Stimulated activated naive CD4-positive, alpha-beta T cell treated with Interleukin-2 at 50 U/mL for 16 hours (primary cell): ENCODE measurements at places on chromosomes 3 and 15.

GRCh38 chr3:186280737-186281136 is 81.3 kb downstream of the DGKG start:
- no peak for DNase-seq

GRCh38 chr3:123202451-123202850 is 708 bp downstream of the SEC22A start:
- no peak for DNase-seq

DNA sequence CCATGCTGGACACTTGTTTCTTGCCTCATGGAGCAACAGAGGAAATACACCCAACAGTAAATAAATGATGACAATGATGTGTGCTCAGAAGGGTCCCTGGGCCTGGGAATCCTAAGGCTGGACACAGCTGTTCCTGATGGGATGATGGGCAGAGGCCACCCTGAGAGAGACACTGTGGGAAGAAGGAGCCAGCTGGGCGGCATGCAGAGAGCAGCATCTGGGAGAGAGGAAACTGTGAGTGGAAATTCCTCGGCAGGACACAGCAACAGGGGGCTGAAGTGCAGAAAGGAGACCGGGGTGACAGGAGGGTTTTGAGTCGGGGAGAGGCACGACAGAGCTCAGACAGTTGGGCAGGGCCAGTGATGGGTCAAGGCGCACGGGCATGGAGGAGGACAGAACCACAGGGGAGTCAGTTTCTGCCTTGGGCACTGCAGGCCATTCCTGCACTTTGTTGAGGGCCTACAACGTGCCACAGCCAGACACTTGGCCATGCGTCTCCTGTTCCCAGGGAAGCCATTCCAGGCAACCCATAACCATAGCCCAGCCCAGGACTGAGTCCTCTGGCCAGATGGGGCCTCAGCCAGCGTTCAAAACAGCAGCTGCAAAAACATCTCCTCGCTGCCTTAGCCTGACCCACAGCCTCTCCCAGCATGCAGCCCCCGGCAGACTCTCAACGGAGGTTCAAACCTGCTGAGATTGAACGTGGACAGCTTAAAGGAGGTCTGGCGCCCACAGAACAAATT is 36.7 kb upstream of the SLC6A1 start:
- DNase-seq = no peak

GRCh38 chr3:7638103-7638502 is 777.2 kb downstream of the GRM7 start:
- no peak for DNase-seq

DNA sequence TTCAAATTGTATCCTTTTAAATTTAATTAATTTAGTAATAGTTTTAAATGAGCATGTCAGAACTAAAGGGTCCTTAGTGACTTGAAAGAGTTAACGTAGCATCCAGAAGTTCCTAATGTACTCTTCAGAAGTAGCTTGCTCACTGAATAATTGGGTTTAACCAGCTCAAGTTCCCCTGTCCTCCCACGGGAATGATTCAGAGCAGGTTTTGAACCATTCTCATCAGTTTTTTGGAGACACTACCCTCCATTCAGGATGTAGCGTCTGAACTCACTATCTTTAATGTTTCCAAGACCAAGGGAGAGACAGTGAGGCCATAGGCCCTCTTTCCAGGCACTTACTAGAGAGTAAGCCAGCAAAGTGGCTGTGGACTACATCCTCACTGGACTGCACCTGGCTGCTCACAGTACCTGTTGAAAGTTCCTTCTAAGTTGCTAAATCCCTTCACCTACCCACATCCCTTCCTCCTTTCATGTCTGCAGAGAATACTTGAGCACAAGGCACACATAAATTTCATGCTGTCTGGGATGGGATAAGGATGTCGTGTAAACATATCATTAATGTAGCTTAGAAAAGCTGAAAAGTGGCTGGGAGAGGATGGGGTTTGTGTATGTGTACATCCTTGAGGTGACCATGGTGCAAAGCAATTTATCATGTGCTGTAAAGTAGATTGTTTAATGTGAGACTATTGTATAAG is 146.3 kb downstream of the PLCL2 start:
- DNase-seq = no peak

DNA sequence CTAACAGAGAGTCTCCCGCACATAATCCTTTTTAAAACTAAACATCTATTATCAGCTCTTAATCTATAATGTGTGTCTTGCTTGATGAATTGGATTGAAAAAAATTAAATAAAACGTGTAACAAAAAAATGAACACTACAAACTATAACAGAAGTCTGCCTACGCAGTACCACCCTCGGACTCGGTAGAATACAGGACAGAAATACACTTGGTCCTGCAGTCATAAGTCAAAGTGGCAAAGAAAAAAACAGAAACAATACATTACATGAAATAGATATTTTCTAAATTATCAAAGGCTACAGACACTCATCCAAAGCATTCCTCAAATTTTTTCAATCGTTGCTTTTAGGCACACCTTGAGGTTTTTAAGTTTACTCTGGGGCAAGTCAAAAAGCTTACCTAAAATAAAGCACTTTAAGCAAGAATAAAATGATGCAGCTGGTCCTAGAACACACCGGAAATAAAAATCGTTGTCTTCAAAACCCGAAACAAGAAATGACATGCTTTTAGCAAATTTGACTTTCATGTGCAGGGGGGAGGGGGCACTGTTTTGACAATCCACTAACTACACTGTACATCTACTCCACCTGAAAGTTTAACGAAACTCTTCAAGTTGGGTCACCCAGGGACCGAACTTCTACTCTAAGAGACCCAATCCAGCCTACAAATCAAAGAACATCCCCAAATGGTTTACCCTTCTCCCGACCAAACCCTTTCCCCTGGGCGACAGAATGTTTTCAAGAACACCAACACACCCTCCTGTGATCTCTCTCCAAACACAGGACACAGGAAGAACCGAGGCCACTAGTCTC is 1.3 kb downstream of the ADAM10 start:
- peak; percentile 33 for DNase-seq

- DNase-seq = no peak
These were observed 76.6 kb downstream of the RPL39L start for GRCh38 chr3:187062526-187063177.

DNA sequence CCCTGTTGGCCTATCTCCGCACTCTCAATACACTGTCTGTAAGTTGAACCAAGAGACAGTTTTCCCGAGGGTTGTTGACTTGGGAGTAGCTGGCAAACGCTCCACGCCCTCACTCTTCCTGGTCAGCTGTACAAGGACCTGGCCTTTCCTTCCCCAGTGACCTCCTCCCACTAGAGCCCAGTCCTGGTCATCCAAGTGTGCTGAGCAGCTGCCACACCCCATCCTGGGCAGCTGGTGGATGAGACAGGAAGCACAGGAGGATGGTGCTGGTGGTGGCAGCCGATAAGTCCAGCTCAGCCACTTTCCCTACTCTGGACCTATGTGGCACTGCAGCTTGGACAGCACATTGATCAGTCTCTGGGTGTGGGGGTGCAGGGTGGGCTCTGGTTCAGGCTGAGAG is 19.8 kb downstream of the PFKFB4 start:
- no peak for DNase-seq

- DNase-seq = no peak
These were observed 26.5 kb downstream of the WNT7A start for GRCh38 chr3:13853256-13853977.

DNA sequence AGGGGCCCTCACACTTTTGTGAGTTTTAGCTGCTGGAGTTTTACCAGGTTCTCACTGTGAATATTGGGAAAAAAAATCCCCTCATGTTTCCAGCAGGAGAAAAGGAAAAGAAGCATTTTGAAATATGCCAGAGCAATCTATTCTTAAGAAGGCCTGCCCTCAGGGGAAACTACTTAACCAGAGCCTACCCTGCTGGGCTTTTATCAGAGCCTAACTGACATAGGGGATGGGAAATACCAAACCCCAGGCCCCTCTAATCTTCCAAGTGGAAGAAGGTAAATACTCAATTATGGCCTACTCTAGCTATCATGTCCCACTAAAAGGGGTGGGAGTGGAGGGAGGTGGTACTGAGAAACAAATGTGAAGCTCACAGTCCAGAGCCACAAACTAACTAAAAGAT is 68.7 kb upstream of the NMNAT3 start:
- DNase-seq = no peak

DNA sequence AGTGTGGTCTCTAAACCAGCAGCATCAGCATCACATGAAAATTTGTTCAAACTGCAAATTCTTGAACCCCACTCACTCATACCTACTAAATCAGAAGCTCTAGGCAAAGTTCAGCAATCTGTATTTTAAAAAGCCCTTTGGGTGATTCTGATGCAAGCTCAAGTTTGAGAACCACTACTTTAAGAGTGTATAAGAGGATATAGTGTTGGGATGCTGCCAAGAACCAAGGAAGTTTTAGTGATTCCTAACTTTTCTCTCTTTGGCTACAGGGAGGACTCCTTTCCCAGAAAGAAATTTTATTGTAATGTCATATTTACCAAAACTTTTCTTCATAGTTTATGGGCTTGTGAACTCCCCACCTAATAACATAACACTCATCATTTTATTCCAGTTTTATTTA is 422.2 kb downstream of the TBC1D5 start:
- DNase-seq = no peak

DNA sequence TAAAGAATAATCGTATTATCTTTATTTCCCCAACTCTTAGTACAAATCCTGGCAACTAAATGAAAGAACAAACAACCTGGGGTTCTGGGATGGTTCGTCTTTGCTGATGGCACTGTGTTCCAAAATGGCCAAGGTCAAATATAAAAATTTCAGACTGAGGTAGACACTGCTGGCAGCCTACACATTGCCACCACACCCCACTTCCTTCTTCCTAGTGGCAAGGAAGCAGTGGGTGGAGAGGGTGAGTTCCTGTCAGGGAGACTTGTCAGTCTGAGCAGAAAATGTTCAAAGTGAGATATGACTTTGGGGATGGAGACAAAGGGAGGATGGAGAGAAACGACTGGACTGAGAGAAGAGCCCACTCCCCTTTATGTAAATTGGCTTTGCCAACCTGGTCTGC is 69.6 kb downstream of the LMCD1 start:
- DNase-seq = no peak

DNA sequence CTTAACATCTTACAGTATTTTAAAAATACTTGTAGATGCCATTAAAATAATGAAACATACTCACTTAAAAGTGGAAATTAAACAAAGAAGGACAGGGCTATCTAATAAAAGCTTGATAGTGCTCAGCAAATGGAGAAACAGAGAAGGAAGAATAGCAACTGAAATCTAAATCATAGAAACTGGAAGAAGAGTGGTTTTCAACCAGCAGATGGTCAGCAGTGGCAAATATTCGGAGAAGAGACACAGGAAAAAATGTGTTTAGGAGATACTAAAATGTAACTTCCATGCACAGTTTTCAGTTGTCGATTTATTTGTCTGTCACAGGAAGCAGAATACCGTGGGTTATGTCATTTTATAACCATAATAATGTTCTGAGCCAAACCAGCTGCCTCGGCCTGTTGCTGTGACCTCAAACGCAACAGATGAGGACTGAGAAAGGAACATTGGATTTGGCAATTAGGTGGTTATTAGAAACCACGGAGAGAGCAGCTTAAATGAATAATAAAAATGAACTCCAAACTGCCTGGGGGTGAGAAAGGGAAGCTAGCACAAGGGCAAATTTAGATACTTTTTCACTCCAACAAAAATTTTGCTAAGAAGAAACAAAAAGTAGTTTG is 246.6 kb upstream of the KCNMB2 start:
- no peak for DNase-seq

- no peak for DNase-seq
These were observed 27.7 kb upstream of the MFSD1 start for GRCh38 chr3:158773845-158774830.

DNA sequence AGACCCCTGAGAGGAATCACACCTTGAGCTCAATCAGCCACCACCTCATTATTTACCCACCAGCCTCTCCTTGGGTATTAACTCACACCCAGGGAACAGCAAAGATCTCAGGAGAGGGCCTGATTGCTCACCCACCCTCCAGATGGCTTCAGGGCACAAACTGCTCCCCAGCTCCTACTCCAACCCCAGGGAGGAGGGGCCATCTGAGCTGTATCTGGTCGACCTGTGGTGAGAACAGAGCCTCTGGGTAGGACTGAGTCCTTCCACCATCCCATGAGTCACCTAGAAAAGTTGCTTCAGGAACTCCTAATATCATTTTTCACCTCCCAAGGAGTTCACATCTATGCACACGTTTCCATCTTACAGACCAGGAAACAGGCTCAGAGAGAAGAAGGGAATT is 44.8 kb upstream of the HES1 start:
- no peak for DNase-seq

DNA sequence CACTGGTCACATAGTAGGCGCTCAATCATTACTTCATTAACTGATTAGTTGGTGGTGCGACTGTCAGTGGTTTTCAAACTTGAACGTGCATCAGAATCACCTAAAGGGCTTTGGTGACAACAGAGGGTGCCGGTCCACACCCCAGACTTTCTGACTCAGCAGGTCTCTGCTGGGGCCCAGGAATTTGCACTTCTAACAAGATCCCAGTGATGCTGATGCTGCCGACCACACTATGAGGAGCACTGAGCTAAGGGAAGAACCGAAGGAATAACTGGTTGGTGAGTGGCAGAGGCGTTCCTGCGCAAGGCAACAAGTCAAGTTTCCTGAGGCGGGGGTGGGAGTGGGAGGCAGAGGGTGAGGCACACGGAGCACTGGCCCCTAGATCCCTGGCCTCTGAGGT is 18.8 kb downstream of the HAPLN3 start:
- no peak for DNase-seq

DNA sequence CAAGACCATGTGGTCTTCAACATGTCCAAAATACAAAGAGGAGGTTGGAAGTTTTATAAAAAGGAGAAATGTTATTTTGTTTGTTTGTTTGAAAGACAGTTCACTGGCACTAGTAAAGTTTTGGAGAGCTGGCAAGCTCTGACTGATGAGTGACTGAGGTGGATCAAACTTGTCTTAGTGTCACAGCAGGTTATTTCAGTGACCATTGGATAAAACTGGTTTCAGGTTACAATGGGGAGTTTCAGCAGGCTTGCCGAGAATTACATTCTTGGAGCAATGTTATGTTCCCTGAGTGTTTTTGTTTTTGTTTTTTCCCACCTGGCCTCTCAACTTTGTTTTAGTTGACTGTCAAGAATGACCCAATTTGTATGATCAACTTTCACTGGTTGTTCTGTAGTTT is 414.5 kb upstream of the ARHGEF26 start:
- DNase-seq = no peak

DNA sequence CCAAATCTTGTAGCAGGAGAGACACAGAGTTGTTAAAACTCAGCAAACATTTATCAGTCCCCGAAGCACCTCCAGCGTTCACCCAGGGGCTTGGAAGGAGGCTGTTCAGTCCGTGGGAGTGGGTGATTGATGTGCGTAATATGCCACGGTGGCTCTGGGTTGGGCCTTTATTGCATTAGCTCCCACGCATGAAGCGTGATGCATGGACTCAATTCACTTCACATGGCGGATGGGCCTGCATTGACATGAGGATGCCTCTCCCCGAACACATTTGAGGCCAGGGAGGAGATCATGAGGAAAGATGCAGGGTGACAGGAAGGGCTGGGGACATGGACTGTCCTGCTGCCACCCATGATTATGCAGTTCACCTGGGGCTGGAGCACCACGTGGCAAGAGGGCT is 126.5 kb downstream of the FAM43A start:
- DNase-seq = no peak

- DNase-seq = no peak
These were observed 166.8 kb downstream of the LPP start for GRCh38 chr3:188320757-188321156.

- DNase-seq = no peak
These were observed 60.6 kb downstream of the TMEM39A start for GRCh38 chr3:119402791-119403190.
